CD4-positive, alpha-beta T cell treated with Interleukin-1 beta for 1 hour (primary cell): ENCODE measurements at places on chromosomes 1 and 21.

- no peak for DNase-seq
Observed at GRCh38 chr1:226381226-226381998, 26.5 kb downstream of the PARP1 start.

- DNase-seq, result no peak
Observed at GRCh38 chr1:209883341-209883971, 54.6 kb upstream of the SYT14 start.

DNA sequence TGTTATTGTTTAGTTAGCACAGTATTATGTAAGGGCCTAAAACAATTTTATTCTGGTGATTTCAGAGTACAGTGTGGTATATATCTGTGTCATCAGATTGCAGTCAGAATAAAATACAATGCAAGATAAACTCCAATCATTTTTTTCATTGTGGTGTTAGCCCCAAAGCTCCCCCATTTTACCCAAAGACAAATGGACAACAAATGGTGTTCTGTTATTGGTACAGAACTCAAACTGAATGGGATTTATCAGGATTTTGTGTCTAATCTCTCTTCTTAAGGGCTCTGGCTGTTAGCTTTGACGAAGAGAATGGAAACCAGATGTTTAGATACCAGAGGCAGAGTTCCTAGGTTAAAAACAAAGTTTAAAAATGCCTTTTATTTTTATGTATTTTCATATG is 163.1 kb upstream of the USP25 start:
- DNase-seq, result no peak

DNA sequence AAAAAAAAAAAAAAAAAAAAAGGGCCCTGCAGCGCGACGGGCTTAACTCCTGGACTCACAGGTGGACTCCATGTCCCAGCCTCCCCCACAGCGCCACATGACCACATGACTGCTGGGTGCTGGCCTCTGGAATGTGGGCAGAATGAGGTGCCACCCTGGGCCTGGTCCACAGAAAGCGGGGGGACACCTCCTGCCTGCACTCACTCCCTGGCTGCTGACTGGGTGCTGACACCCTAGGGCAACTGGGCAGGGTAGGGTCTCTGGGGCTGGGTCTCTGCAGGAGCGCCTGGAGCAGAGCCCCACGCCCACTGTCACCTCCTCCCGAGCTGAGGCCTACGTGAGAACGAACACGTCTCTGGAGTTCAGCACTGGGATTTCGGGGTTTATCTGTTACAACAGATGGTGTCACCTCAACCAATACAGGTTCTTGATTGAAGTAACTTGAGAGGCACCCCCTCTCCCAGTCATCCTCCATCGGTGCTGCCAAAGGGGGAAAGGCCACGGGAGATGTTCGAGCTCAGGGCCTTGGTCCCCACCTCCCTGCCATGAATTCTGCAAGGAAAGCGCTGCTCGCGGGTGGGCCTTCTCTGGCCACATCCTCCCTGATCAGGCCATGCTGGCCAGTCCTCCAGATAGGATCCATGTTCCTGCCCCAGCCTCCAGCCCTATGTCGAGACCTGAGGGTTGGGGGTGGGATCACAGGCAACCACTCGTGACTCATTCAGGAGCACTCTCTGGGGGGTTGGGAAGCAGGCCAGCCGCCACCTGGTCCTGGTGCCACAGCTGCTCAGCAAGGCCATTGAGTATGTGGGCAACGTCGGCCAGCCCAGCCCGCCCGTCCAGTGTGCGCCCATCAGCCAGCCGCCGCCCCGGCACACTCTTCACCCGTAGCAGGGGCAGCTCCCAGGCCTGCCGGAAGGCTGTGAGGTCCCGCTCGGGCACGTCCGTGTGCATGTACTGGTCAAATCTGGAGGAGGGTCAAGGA is 5.4 kb downstream of the CPLANE2 start:
- no peak for DNase-seq

GRCh38 chr21:35226328-35226727 is 177.2 kb upstream of the RUNX1 start:
- DNase-seq, result no peak

DNA sequence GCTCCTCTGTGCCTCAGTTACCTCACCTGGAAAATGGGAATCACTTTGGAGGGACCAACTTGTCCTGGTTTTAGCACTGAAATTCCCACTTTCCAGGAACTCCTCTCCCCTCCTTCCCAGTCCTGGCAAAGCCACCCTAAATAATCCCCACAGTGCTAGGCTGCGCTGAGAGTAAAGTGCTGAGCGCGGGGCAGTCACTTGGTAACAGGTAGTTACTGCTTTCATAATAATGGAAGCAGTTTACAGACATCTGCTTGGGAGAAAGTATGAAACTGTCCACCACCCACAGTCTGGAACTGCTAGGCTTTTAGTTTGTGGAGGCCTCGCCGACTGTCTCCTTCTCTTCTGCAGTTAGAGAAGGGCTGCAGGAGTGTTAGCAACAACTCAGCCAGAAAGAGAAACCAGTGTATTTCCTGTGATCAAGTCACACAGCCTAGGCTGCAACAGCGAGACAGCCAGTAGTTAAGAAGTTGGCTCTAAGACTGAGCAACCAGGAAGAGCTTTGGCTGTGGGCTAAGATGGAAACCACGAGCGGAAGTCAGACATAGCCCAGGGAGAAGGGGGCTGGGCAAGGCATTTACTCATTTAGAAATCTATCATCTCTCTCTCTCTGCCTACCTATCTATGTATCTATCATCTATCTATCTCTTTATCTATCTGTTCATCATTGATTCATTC is 30.8 kb upstream of the ABCG1 start:
- DNase-seq, result peak; percentile 86

GRCh38 chr21:26684889-26685288 is 111.8 kb upstream of the CYYR1 start:
- no peak for DNase-seq

DNA sequence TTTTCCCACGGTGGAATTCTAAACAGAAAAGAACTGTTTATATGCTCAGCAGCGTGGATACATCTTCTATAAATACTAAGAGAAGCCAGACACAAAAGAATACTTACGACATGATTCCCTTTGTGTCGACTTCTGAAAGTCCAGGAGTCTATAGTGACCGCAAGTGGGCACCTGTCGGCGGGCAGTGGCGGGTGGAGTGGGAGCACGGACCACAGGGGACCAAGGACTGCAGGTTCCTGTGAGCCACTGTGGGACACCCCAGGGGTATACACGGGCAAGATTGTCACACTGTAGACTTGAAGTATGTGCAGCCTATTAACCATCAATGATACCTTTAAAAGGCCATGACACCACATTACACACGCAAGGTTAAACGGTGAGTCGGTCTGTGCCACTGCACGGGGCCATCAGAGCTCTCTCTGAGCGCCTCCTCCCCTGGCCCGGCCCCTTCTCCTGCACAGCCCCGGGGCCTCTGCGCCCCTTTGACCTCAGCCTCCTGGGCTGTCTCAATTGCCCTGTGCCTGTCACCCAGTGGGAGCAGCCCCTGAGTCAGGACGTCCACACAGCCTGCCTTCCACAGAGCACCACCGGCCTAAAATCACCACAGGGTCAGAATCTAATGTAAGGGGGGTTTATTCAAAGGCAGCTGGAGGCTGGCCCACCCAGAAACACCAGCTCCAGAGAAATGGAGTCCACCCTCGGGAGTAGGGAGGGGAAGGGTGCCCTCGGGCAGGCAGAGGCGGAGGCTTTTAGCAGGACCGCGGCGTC is 90.0 kb upstream of the COL6A1 start:
- DNase-seq, result no peak
